NCI-H1436 treated with DMSO at 0.1 percent for 48 hours (cell line): ENCODE measurements at places on chromosomes 11 and 22.

DNA sequence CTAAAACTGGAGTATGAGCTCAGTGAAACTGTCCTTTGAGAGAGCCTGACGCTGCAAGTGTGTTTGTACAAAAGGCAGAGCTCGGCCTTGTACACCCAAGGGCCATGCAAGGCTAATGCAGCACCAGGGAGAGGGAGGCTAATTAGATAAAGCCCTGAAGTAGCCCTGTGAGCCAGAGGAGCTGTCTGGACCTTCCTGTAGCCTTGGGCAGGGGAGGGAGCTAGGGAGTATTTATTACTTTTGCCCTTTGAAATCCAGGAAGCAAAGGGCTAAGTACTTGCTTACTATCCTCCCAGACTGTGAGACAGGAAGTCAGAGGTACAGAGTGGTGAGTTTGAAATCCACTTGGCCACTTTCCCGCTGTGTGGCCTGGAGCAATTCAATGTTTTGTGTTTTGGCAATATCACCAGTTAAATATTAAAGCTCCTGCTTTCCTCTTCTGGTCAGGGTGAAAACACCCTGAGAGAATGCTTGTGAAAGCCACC lies 10.2 kb upstream of the LDHA start:
- no peak for DNase-seq

DNA sequence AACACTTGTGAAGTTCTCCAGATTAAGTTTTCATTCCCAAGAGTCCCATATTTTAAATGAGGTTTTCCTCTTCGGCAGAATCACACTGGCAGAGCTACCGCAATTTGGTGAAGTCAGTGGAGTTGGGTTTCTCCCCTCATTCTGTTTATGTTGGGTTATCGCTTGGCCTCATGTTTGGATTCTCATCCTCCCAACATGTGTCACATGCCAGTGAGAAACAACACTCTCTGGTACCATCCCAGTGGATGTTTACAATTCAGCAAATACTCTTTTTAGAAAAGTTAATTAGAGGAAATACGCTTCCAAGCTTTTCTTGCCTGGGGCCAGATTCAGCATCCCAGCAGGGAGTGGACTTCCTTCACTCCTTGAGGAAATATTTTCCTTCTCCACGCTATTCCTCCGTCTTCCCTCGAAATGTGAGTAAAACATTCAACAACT lies 2.1 kb downstream of the PAMR1 start:
- no peak for DNase-seq

- no peak for DNase-seq
These were observed 1.2 kb downstream of the PGAP2 start for GRCh38 chr11:3809624-3809928.

- no peak for DNase-seq
These were observed 19.7 kb downstream of the ATG16L2 start for GRCh38 chr11:72833811-72834493.
